Activated CD8-positive, alpha-beta memory T cell treated with anti-CD3 and anti-CD28 coated beads for 48 hours (primary cell): ENCODE measurements at places on chromosomes 13 and 19.

DNA sequence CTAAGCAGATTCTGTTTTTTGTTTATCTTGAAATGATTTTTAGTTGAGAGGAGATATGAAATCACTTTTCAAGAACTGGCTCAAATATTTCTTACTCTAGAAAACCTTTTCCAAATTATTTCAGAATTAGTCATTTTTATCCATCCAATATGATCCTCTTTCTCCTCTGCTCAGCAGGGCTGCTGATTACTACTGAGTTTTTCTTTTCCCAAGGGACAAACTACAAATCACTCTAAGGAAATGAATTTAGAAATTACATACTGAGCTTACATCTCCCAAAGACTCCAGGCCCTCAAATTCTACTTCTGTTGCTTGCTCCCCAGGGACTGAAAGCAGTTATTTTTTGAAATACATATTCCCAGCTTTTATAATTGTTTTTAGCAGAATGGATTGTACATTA, 87.4 kb upstream of the UFM1 start:
- DNase-seq: no peak

- no peak for DNase-seq
These were observed 548.5 kb upstream of the KLF12 start for GRCh38 chr13:74682746-74683145.

DNA sequence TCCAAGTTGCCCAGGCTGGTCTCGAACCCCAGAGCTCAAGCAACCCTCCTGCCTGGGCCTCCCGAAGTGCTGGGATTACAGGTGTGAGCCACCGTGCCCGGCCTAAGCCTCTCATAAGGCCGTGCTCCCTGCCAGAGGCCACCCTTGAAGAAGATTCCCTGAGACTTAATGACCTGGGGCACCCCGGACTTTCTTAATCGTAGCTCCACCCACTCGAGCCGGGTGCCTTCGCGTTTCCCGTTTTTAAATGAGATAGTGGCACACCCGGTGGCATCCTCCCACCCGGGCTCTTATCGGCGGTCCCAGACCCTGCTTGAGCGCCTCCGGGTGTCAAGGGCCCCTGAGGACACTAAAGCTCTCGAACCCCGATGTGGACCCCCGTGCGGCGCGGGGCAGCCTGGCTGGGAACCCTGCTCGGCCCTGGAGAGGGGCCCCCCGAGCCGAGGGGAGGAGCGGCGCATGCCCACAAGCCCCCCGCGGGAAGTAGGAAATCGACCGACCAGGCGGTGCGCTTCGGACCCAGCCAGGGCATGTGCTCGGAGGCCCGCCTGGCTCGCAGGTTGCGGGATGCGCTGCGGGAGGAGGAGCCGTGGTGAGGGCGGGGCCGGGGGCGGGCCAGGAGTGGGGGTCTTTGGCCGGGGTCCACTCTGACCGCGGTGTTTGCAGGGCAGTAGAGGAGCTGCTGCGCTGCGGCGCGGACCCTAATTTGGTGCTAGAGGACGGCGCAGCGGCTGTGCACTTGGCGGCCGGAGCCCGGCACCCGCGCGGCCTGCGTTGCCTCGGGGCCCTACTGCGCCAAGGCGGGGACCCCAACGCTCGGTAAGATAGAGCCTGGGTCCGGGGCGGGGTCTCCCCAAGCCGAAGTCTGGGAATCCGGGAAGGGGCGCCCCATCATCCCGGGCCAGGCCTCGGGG, at the start of gene ANKLE1:
ANKLE1 (plus strand) TSS at position 511 of the 914 bp plus-strand sequence; CDS start at position 531, 20 bp downstream.
- DNase-seq: no peak

- DNase-seq: no peak
These were observed 21.8 kb upstream of the KBTBD7 start for GRCh38 chr13:41216160-41216559.

- DNase-seq: no peak
These were observed 36.6 kb upstream of the OXGR1 start for GRCh38 chr13:97030705-97031452.

DNA sequence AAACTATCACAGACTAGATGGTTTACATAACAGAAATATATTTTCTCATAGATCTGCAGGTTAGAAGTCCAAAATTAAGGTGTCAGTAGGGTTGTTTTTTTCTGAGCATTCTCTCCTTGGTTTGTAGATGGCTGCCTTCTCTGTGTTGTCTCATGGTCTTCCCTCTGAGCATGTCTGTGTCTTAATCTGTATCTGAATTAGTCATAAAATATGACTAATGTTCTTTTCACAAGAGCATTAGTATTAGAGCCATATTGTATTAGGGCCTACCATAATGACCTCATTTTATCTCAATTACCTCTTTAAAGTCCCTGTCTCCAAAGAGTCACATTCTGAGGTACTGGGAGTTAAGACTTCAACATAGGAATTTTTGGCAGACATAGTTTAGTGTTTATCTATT, 77.2 kb upstream of the OBI1 start:
- DNase-seq: no peak

DNA sequence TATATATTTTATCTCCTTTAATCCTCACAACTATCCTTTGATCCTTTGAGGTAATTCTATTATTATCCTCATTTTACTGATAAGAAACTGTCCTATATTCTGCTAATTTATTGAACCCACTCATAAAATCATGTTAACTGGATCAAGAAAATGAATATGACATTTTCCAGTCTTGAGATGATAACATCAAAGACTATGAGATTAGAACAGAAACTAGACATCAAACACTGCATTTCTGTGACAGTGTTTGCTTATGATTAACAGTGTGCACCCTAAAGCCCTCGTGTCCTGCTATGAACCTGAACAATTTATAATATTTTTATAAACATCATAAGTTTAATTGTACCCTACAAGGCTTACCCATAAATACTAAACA, 96.3 kb downstream of the TBC1D4 start:
- no peak for DNase-seq

GRCh38 chr19:2332341-2333026, 4.0 kb downstream of the SPPL2B start:
- DNase-seq: no peak

DNA sequence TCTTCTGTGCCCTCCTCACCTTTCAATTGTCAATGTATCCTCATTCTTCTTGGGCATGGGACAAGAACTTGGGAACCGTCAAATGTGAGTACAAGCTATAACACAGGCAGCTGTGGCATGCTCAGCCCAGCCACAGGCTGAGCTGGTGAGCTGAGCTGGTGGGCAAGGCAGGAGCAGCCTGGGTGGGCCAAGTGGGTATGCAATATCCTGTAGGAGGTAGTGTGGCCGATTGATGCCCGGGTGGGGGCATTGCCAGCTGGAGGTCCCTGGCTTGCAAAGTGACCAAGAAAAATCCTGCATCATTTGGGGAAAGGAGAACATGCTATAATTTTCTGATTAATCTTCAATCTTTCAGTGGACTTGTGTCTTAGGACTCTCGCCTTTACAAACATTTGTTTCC, 507.2 kb upstream of the SLC10A2 start:
- DNase-seq: no peak

DNA sequence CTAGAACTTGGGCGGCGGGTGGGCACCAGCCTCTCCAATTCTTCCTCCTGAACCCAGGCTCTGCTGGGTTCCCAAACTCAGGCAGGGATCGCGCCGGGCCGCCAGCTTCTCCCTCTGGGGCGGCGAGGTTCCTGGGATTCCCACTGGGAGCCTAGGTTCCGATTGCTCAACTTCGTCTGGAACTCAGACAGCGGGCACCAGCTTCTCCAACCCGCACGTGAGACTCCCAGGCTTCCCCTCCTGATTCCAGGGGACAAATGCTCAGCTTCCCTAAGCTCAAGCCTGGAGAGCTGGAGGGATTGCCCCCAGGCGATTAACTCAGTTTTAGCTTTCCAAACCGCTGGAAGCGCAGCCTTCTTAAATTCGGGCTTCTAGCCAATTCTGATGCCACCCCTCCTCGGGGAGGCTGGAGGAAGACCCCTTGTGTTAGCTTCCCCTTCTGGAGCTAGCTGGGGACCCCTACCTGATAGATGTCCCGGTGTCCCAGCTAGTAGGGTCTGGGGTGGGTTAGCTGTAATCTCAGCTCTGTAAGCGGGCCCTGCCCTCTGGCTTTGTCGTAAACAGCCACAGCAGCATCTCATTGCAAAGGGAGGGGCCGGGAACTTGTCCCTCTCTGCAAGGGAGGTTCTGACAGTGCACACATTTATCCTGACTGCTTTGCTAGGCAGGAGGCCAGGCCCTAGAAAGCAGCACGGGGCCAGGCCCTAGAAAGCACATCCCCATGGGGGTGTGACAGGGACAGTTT, 671 bp downstream of the MCOLN1 start:
- DNase-seq: no peak

GRCh38 chr13:62046512-62046911, 630.9 kb upstream of the PCDH20 start:
- DNase-seq: no peak

- no peak for DNase-seq
These were observed 19.1 kb upstream of the SCEL start for GRCh38 chr13:77516342-77516789.

DNA sequence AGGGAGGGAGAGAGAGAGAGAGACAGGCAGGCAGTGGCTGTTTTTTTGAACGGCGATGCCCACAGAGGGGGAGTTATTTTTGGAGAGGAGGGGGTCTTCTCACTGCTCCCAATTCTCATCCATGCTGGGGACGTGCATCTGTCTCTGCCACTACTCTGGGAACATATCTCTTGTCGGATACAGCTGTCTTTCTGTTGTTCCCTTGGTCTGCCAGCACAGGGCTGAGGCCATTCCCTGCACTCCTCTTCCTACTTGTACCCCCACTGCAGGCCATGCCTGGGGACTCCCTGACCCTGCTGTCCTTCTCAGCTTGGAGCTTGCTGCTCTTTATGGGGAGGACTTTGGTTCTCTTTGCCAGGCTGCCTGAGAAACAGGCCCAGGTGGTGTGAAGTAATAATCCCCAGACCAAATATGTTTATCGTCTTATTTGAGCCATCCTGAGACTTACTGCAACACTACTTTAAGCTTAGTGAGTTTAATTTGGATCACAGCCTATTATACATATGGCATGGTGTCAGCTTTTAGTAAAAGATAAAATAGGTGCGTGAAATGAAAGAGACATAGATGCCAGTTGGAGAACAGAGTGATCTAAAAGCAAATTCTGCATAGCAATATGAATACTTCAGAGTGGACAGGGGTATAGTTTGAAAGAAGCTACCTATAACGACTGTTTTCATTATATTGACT, 19.1 kb downstream of the LRCH1 start:
- DNase-seq: no peak

- DNase-seq: no peak
These were observed 630.2 kb upstream of the PCDH9 start for GRCh38 chr13:67860315-67860714.

DNA sequence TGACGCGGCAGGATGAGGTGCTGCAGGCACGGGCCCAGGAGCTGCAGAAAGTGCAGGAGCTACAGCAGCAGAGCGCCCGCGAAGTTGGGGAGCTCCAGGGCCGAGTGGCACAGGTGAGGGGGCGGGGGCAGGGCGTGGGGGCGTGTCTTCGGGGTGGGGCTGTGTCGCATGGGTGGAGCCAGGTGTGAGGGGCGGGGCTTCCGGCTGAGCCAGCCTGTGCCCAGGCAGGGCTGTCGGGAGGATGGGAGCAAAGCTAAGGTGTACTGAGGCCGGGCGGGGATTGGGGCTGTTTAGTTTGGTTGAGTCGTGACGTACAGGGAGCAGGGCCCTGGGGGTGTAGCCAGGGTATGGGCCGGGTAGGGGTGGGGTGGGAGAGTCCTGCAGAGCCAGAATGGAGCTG, 62.3 kb downstream of the KCNC3 start:
- peak; percentile 13 for DNase-seq

DNA sequence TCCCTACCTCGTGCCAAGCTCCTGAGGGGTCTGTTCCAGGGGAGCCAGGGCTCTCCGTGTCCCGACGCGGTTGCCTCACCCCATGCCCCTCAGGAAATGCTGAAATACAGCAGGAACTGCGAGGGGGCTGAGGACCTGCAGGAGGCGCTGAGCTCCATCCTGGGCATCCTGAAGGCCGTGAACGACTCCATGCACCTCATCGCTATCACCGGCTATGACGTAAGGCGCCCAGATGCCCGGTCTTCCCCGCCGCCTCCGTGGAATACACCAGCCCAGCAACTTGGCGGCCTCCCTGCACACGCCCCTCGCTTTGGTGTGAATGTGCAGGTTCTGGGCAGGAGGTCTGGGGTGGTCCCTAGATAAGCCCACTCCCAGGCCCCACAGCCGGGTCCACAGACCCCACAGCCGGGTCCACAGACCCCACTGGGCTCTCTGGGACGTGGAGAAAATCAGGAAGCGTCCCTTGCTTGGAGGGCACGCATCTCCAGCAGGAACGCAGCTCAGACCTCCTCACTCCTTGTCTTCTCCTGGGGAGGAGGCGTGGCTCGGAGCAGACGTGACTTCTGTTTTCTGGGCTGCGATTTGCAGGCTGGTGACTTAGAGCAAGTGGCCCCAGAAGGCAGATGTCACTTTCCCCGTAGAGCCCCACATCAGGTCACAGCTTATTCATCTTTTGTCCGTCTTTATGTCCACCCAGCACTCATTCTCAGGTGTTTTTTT, 19.4 kb upstream of the F7 start:
- DNase-seq: no peak

DNA sequence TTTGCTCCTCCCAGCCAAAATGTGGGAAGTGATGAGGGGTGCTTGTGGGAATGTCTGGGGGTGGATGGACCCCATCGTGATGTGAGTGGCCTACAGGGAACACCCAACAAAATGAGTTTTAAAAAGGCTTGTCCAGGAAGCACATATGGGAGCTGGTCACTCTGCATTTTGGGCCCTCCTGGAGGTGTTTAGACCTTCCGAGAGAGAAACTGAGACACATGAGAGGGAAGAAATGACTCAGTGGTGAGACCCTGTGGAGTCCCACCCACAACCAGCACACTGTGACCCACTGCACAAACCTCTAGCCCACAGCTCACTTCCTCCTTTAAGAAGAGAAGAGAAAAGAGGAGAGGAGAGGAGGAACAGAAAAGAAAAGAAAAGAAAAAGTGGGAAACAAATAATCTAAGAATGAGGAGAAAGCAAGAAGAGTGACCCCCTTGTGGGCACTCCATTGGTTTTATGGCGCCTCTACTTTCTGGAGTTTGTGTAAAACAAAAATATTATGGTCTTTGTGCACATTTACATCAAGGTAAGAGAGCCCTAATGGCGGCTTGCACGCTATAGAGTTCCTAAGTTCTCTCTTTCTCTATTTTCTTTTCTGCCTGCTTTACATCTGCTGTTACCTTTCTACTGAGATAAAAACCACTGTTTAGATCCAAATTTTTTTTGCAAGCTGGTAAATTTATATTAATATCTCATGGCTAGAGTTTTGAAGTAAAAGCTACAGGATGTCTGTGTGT, 13.3 kb upstream of the LILRB1 start:
- DNase-seq: no peak

- no peak for DNase-seq
These were observed 1.8 kb downstream of the NXNL1 start for GRCh38 chr19:17458970-17459369.

- no peak for DNase-seq
These were observed 214.5 kb downstream of the TEX29 start for GRCh38 chr13:111534751-111535522.

- DNase-seq: no peak
These were observed 304.1 kb downstream of the PCDH20 start for GRCh38 chr13:61111529-61111928.

DNA sequence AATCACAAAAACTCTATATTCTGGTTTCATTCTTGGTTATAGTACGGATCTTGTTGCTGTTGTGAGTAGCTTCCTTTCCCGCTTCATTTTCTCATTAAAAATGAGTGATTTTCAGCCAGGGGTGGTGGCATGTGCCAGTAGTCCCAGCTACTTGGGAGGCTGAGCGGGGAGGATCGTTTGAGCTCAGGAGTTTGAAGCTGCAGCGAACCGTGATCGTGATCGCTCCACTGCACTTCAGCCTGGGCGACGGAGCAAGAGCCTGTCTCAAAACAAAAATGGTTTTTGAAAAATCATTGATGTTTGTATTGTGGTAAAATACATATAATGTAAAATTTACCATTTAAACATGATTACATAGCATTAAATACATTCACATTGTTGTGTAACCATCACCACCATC, 71.6 kb upstream of the TM9SF2 start:
- DNase-seq: no peak
